ENCODE measurements at places on chromosomes 5 and 9.

DNA sequence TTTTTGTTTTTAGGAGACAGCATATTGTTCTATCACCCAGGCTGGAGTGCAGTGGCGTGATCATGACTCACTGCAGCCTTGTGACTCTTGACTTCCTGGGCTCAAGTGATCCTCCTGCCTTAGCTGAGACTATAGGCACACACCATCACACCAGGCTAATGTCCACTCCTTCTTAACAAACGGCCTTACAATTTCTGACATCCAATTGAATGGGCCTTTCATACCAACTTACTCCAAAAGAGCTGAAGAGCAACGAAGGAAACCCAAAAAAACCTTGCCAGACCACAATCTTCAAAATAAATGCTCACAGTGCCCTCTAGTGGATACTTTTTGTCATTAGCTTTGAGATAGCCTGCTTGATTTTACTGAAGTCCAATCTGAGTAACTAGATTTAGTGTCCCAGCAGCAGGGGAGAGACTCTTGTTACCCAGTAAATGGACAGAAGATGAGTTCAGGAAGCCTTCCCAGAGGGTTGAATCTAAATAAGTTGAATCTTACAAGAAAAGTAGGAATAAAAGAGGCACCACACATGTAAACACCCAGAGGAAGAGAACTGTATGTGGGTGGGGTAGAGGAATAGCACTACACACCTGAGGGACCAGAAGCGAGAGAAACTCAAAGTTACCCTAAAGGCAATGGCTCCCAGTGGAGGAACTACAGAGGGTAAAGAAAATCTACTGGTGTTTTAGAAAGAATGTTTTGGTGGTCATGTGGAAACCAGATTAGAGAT, 9.3 kb downstream of the ZNF622 start:
- DNase-seq: peak; percentile 68

- DNase-seq: no peak
Observed at GRCh38 chr9:81683704-81684103, 5.6 kb downstream of the TLE1 start.

GRCh38 chr9:78235762-78236550, at the start of gene CEP78:
TSS of gene CEP78 (plus strand) at chr9:78236075. CDS start at chr9:78236351, 276 bp downstream.
- DNase-seq: peak; percentile 89

- no peak for DNase-seq
Observed at GRCh38 chr5:1172007-1172581, 29.3 kb upstream of the SLC6A19 start.

DNA sequence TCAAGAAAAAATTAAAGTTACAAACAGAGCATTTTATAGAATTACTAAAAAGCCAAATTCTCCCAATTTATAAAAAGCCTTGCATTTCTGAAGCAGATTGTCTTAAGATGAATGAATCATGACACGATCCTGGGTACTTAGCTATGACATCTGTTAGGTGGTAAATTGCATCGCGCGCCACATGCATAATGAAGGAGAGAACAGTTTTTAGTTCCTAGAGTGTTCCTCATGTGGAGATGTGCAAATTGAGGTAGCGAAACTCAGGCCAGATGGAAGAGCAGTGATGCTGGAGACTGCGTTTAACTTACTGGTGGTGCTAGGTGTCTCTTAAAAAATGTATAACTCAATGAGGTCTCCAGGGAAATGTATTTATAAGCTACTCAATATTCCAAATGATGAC, 516.1 kb downstream of the EFNA5 start:
- DNase-seq: no peak

DNA sequence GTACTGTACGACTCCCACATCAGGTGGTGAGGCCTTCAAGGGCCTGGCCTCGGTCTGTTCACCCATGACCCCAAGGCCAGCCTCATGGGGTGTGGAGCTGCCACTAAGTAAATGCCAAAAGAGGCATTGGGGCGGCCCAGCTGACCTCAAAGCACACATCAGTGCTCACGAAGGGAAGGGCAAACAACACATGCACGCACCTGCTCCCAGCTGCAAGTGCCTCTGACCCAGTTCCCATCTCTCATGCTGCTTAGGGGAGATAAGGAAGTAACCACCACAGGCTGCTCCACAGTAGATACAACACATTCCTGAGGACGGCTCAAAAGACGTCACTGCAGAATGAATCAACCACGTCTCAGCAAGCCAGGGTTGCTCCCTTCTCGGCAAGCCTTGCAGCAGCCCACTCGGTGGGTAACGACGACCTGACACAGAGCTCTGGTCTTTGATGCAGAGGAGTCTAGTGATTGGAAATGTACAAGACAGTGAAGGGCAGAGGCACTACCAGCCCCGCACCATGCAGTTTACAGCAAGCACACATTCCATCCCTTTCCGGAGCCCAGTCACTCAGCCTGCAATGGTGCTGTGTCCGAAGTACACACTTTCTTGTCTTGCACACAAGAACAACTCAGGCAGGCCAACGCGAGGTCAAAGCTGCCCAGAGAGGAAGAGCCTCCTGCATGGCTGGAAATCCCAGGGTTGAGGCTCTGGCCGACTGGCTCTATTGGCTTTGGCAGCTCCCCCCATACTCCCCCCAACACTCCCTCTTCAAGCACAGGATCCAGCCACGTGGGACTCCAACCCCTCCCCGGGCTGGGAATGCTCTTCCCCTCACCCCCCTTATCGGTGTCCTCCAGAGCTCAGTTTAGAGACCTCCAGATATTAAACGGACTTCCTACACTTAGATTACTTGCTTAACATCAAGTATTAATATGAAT, 31.8 kb downstream of the FABP6 start:
- no peak for DNase-seq

- peak; percentile 72 for DNase-seq
Observed at GRCh38 chr9:5186416-5187169, 1.2 kb upstream of the INSL6 start.

DNA sequence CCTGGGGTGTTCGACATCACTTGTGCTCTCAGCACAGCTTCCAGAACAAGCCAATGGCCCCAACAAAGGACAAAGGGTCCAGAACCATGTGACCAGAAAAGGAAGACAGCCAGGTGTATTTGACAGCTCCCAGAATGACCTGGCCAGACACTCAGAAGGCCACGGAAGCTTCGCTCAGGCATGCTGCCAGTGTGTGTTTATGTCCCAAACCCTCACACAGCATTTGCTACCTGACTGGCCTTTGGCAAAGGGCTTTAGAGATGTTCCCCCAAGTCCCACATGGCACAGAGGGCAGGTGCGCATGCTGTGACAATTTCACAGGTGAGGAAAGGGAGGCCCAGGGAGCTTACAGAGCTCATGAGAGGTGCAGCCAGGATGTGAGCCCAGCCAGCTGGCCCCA, 39.5 kb downstream of the MED10 start:
- DNase-seq: no peak

- DNase-seq: no peak
Observed at GRCh38 chr5:524973-525761, 918 bp upstream of the SLC9A3 start.

DNA sequence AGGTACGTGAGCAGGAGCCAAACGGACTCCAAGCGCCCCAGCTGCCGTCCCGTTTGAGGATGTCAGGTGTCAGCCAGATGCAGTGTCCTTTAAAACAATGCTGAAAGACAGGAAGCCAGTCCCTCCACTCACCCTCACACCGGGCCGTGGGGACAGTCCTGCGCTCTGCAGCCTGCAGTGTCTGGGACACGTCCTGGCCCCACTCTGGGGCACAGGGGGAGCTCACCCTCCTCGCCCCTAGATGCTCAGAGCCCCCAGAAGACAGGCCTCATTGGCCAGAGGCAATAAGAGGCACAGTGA, 79.7 kb downstream of the ZNF354C start:
- no peak for DNase-seq

- no peak for DNase-seq
Observed at GRCh38 chr5:61563401-61563800, 231.3 kb downstream of the ZSWIM6 start.

- DNase-seq: peak; percentile 25
Observed at GRCh38 chr5:155735388-155735787, 591.6 kb upstream of the SGCD start.

- no peak for DNase-seq
Observed at GRCh38 chr9:14895806-14896205, 14.4 kb downstream of the FREM1 start.

GRCh38 chr5:88826646-88827585, 56.1 kb downstream of the MEF2C start:
- no peak for DNase-seq

- no peak for DNase-seq
Observed at GRCh38 chr9:32989660-32990059, 11.8 kb downstream of the APTX start.

DNA sequence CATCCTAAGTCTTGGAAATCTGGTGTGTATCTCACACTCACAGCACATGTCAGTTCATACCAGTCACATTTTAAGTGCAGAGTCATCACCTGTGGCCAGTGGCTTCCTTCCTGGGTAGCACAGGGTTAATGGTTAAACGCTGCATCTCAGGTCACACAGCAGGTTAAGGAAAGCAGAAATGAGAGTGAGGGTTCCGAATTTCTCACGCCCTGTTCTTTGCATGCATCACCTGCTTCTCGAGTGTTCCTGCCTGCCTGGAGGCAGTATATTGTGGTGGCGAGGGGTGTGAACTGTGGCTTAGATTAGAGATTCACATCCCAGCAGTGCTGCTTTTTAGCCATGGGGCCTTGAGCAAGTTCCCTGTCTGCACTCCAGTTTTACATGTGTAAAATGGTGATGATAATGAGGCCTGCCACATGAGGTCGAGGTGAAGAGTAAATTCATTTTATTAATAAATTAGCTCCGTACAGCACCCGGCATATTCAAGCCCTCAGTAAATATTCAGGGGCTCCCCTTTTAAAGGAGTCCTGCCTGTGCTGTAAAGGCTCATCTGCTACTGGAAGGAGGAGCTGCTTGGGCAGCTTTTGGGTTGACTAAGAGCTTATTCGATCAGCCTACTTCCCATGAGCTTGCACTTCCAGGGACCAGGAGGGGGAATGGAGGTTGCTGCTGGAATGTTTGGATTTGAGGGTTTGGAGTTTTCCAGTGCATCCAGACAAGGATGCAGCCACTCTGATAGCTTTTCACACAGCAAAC, 61.1 kb upstream of the SAP30L start:
- DNase-seq: no peak
